ENCODE measurements at places on chromosomes 11 and 22. TPM values are rescaled to one million over a fixed set of nuclear protein-coding genes. Genes with fewer than 3 reads are reported as not detected.

GRCh38 chr11:120013325-120014250, 124.3 kb downstream of the TRIM29 start:
- H3K4me1 ChIP-seq = no peaks in the 10 kb centered on the region
- DNase-seq = peak; percentile 10
- no peak overlapping the region for H3K27ac ChIP-seq
- H3K4me3 ChIP-seq = no peak overlapping the region

DNA sequence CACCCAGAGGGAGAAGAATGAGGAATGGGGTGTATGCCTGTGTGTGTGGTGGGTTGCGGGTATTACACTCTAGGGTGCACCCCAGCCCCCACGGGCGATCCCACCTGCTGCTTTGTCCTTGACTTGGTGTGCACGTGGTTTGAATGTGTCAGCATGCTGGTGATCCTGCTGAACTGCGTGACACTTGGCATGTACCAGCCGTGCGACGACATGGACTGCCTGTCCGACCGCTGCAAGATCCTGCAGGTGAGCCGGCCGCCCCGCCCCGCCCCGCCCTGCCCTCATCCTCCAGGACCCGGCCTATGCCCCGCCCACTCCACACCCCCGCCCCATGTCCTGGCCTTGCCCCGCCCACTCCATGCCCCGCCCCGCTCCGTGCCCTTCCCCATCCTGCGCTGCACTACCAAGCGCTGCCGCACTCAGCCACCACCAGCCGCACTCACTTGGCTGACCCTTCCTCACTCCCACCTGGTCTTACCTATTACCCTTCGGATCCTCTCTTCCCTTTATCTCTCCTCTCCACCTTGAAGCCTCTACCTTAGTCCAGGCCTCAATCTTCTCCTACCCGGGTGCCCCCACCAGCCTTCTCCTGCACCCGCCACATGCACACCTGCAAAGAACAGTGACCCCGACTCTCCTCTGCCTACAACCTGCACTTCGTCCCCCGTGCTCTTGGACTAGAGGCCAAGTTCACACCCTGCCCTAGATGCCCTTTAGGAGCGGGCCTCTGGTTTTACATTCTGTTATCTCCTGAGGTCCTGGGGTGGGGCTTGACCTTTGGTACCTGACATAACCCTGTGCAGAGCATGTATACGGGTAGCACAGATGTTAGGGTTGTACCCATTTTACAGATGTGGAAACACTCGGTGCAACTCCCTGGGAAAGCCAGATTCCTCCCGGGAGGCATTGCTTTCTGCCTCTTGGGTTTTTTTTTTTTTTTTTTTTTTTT, 27.7 kb downstream of the CACNA1I start:
- H3K36me3 ChIP-seq = no peaks in the 10 kb centered on the region
- no peaks in the 10 kb centered on the region for H3K4me1 ChIP-seq
- DNase-seq = no peak
- peaks cover 41% of the 10 kb centered on the region for H3K27me3 ChIP-seq
- H3K27ac ChIP-seq = no peak overlapping the region
- no peak overlapping the region for H3K4me3 ChIP-seq

The OR10A2 gene
- total RNA-seq = not detected

DNA sequence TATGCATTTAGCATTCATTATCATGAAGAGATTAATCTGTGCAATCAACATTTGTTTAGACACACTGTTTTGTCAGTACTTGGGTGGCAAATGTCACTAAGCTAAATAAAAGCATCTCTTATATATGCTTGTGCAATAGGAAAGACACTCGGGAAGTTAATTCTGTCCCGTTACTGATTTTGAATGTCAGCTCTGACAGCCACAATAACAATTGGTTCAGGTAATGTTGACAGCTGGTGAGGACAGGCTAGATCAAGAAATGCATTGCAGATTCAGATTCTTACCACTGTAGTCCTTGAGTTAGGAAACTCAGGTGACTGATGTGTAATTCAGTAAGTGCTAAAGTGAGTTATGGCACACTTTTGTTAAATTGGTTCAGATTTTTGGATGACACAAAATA, 523.8 kb upstream of the FAT3 start:
- DNase-seq = no peak
- H3K27me3 ChIP-seq = no peaks in the 10 kb centered on the region
- no peaks in the 10 kb centered on the region for H3K36me3 ChIP-seq

The OR51E2 gene
- total RNA-seq = 0.72 TPM

GRCh38 chr22:23832226-23833016, 6.4 kb downstream of the DERL3 start:
- DNase-seq = no peak
- peaks cover 63% of the 10 kb centered on the region for H3K36me3 ChIP-seq
- no peaks in the 10 kb centered on the region for H3K27me3 ChIP-seq
